Nucleus accumbens (tissue), 56 donors: ENCODE measurements at places on chromosomes 6 and 20.

- DNase-seq, result no peak
These were observed 19.2 kb upstream of the FAM83C start for GRCh38 chr20:35311409-35311808.

DNA sequence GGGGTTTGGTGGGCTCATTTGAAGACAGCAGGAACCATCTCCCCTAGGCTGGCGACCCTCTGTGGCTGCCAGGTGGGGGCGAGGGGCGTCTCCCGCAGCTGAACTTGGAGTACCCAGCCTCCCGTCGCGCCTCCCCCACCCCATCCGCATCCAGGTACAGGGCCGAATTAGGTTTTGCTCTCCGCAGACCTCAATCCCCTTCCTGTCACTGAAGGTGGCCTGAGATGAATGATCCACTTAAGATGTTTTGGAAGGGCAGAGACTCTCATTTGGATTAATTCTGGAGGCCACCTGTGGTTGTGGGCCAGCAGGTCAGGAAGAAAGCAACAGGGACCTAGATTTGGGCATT is 493 bp downstream of the CD83 start:
- no peak for DNase-seq

DNA sequence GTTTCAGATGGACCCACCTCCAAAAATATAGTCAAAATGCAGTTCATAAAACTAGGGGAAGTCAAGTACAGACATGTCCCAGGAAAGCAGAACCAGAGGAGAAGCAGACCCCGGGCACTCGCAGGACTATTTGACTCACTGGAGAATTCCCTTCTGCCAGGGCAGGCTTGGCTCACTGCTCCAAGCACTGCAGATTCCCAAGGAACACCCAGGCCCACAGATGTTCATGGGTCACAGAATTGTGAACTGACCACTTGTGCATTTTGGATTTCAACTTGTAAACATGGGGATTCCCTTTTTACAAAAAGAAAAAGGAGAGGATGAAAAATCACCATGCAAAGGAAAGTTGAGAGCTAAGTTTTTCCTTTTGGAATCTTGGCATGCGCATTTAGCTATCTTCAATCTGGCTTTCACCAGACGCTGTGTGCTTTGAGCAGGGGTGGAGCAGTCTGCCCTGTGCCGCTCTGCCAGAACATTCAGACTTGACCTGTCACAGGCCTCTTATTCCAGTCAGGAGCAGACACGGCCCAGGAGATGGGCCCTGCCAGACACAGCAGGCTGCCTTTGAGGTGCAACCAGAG is 237.5 kb upstream of the TAB2 start:
- DNase-seq, result no peak

GRCh38 chr20:11013801-11014200 is 340.0 kb upstream of the JAG1 start:
- no peak for DNase-seq

GRCh38 chr6:4093288-4093687 is 14.4 kb upstream of the FAM217A start:
- no peak for DNase-seq
